ENCODE measurements at places on chromosomes 6 and 20.

DNA sequence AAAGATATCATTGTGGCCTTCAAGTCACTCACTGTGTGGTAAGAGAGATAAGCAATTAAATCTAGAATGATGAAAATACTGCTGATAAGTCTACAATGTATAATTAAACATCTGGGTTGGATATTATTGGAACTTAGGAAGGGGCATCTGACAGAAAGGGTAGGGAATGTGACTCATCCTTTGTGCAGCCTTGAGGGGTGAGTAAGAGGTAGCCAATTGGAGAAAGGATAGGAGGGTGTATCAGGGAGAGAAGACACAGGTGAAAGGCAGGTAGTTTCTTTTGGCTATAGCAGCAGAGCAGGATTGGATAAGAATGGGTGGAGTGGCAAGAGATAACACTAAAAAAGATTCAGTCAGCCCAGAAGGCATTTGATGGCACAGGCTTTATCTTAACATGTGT is 182.0 kb downstream of the COL21A1 start:
- no peak for DNase-seq

GRCh38 chr6:113505084-113505699 is 352.0 kb upstream of the MARCKS start:
- DNase-seq, result no peak

- DNase-seq, result no peak
Observed at GRCh38 chr6:53461696-53462095, 83.2 kb downstream of the GCLC start.

GRCh38 chr6:8082954-8083858 is 19.0 kb upstream of the BLOC1S5 start:
- DNase-seq, result peak; percentile 40

DNA sequence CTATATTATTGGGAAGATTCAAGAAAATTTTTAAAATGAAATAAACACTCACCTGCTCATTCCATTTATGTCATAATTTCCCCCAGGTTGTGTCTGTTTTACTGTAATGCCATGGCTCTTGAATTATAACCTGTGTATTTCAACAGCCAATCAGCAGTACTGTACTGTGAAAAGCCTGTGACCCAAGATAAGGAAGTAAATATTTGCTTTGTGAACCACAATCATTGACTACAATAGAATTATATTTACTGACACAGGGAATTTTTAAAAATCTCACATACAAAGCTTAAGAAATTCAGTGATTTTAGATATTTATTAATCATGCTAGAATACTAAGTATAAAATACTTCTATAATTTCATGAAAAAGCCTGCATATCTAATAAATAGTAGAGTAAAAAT is 6.0 kb downstream of the RGS17 start:
- DNase-seq, result no peak

DNA sequence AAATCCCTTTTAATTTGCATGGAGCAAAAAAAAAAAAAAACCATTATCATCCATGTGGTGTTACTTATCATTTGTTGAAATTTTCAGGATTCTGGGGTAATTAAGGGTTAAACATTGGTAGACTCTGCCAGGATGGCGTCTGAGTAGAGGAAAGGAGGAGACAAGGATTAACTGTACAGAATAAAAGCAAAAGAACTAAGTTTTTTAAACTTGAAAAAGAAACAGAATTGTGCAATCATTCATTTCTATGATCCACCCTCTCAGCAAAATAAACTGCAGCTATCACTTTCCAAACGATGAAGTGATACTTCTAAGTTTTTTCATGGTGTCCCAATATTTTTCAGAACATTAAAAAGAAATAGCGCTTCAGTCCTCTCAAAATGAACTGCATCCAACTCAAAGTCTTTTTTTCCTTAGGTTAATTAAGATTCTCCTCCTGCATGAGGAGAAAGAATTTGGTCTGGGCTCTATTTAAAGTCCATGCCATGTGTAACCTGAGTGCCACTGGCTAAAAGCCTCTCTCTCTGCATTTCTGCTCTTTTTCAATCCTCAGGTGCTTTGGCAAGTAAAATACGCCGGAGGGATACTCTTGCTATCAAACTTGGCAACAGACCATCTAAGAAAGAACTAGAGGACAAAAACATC is 69.5 kb upstream of the LTV1 start:
- no peak for DNase-seq

DNA sequence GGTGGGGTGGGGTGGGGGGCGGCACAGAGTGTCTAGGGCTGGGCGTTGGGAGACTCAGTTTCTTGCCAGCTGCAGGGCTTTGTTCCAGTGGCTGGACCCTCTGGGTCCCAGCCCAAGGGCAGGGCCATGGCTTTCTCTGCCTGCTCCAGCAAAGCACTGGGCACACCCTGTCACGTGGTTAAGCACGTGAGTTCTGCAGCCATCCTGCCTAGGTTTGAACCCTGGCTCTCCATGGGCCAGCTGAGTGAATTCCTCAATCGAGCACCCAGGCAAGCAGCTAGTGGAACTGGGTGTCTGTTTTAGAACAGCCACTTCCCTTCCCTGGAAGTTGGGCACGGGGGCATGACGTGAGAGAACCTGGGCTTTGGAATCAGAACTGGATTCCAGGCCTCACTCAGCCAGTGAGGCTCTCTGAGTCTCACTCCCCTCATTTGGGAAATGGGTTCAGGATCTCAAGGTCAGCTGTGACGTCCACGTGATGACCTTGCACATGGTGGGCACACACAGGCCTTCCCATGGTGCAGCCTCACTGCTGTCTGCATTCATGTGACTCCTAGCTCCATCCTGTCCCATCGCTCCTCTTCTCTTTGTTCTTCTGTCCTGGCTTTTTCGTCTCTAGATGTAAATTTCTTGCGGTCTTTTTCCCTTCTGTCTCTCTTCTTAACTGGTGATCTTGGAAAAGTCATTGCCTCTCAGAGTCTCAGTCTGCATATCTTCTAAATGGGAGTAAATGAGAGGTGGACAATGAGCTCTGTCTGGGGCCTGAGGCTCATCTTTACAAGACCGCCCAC is 45.9 kb downstream of the NOL4L start:
- no peak for DNase-seq

- DNase-seq, result no peak
Observed at GRCh38 chr20:10573273-10573950, 100.4 kb downstream of the JAG1 start.

DNA sequence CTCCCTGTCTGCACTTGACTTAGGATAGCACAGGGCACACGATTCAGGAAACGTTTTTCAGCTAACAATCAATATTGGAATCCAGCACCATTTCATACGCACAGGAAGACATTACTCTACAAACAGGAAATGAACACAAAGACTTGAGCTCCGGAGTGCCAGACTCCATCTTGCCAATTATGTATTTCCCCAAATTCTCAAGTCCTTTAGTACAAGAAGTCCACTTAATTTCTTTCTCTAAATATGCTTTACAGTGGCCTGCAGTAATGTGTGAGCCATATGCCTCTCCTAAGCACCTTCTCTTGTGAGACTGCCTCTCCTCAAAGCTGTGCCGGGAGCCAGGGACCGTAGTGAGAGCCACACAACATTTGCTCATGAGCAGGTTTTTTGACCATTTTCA is 168.2 kb downstream of the THBS2 start:
- no peak for DNase-seq

DNA sequence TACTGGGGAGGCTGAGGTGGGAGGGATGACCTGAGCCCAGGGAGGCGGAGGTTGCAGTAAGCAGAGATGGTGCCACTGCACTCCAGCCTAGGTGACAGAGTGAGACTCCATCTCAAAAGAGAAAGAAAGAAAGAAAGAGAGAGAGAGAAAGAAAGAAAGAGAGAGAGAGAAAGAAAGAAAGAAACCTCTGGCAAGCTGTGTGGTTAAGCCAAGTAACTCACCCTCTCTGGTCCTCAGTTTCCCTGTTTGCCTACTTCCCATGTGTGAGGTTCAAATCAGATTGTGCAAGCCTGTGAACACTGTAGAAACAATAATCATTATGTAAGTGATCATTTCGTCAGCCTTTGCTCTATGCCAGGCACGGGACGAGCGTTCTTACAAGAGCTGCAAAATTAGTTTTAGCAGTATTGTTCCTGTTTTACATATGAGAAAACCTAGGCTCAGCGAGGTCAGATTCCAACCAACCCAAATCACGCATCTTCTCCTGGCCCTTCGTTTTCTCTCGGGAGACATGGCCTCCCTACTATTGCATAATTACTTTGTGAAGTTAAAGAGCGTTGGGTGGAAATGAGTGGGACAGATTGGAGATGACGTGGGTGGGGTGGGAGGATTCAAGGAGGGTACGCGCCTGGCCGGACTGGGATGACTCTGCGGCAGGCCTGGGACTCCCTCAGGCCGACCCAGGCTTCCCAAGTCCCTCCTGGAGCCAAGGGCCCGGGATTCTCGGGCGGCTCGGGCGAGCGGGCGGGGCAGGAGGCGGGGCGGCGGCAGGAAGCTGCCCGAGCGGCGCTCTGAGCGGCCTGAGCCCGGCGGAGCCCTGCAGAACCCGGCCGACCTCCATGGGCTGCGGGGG is at the start of gene SNX21:
SNX21 (plus strand) TSS at position 770 of the 853 bp plus-strand sequence. CDS start 121 bp downstream, outside the sequence.
- DNase-seq, result peak; percentile 75

DNA sequence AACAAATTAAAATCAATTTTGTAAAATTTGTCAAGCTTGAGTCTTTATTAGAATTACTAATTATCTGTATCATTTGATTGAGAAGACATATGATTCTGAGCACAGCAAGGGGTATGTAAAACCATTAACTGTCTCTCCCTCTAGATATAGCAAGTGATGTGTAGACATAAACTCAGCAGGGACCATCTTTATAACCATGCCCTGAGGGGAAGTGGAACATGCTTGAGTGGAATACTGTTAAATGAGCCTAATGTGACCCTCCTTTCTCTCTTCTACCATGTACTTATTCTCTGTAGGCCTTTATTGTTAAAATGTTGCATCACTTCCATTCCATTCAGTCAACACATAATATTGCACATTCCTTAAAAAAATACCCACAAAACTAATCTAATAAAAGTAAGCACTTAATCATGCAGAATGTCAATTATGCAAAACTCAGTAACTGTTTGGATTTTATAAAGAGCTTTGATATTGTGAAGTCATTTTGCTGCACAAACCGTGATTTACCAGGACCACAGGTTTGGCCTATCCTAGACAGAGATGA is 896.6 kb upstream of the MANEA start:
- DNase-seq, result no peak
